ENCODE measurements at places on chromosomes 12 and 14.

GRCh38 chr12:47509398-47509851, 196.4 kb downstream of the RPAP3 start:
- DNase-seq, result no peak

DNA sequence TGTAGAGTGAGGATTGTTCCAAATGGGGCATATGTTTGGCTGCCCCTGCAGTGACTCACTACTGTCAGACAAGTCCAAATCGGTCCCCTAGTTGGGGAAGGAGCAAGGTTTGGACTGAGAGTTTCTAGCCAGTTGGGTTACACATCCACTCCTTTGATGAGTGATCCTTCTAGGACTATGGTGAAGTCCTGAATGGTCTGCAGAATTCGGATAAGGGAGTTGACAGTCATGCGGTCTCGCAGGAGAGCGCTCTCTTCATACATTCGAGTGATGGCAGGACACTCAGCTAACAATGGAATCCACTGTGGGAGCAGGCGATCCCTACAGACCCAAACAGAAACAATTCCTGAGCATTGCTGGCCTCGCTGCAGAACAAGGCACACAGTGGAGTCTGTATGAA, 61.5 kb upstream of the SINHCAF start:
- no peak for DNase-seq

DNA sequence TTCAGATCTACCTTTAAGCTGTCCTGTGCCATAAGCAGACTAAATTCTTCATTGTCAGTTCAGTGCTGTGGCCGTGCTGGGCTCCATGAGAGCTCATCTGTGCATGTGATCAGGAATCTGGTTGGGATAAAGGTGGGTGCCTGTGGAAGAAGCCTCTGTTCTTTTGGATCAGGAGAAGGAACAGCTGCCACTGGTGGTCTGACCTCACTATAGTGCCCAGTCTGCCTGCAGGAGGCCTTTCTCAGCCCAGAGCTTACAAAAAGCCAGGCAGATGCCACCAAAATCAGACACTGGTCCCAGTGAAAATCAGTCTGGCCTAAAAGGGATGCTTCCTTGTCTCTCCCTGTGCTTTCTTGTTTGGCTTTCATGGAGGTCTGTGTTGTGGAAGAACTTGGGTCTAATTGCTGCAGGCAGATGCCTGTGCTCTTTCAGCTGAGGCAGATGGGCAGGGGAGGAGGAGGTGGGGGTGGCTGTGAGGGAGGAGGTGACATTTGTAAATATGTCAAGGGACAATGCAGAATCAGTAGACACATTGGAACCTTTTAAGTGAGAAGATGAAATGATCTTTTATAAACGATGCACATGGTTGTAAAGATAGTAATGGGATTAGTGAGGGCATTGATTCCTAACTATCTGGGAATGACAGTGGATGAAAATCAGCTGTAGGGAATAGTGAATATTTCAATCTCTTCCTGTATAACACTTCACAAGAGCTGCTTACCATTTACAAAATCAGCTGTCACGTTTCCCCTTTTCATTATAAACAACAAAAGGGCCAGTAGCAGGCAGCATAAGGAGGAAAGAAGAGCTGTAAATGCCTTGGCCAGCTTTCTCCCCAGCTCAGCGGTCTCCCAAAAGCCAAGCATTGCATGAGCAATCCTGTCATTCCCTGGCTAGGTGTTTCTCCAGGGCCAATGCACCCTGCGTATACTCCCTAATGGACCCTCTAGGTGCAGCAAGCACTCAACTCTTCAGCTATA, 44.6 kb downstream of the CACNA2D4 start:
- DNase-seq, result no peak

- DNase-seq, result no peak
Measured at GRCh38 chr12:13816394-13816793, 165.0 kb downstream of the GRIN2B start.

Data from spleen (tissue), 13 donors.